ENCODE measurements at places on chromosomes 11 and 22.

DNA sequence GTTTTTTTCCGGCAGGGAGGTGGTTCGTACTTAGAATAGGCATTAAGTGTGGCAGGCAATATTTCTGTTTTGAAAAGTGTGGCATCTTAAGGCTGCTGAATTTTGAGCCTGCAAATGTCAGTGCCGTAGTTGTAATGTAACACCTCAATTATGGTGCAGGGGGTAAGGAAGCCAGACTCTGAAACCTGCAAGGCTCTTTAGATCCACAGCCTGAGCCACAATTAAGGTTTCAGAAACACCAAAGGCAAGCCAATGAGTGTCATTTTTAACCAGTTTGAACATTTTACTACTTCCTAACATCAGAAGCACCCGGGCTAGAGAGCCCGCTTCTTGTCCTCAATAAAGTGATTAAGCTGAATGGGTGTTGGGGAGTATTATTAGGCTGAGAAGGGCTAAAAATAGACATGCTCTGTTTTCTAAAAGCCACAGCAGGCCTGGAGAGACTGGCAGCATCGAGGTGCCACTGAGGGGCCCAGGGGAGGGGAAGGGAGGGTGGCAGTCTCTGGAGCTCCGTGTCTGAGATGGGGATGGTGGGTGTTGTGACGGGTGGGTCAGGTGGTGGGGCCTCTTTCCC is 113.4 kb downstream of the ZBTB16 start:
- no peak for DNase-seq

DNA sequence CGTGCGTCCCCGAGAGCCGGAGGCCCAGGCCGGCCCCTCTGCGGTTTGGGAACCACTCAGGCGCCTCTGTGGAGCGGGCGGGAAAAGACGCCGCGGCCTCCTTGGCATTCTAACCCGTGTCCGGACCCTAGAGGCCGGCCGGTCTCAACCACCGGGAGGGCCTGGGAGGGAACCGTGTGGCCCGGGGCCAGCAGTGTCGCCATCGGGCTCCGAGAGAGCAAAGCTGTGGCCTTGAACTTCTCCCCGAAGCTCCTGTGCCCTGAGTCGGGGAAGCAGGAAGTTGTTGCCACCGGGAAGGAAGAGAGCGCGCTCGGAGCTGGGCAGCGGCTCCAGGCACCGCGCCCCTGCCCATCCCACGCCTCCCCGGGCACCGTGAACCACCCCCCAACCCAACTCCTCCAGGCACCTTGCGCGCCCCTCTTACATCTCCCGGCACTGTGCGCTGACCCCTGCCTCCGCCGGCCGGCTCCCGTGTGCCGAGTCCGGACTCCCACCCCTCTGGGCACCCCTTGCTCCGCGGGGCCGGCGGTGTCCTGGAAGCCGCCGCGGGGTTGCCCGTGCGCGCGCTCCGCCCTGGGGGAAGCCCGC is 80.0 kb upstream of the PPARA start:
- DNase-seq = no peak

GRCh38 chr11:72512956-72513355 is 78.6 kb upstream of the CLPB start:
- no peak for DNase-seq

- DNase-seq = no peak
Observed at GRCh38 chr22:22048318-22048942, 65.8 kb upstream of the TOP3B start.

DNA sequence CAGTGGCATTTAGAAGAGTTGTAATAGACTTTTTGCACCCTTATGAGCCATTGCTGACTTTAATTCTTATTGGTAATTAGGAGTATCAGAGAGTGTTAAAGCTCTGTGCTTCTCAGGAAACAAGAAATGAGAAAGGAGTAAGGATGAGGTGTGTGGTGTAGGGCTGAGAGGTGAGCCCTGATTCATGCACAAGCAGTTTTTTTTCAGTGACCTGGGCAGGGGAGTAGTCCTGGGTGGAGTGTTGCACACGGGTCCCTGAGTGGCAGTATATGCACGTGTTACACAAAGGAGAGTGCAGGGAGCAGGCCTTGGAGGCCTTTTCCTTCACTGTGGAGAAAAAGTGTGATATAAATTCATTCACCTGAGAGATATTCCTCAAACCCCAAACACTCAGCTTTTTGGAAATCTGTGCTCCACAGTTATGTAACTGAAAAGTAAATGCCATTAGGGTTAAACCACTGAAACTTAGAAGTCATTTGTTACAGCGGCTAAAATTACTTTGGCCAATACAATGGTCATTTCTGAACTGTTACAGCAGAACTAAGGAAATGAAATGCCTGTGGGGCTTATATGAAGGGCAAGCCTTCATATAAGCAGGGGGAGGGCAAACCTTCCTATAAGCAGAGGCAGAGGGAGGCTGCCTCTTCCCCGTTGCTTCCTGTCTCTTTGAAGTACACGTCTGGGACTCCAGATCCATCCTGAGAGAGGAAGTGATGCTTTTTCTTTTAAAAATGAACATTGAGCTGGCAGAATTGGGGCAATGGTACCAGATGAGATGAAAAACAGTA is 62.6 kb upstream of the OLFML1 start:
- DNase-seq = no peak

- no peak for DNase-seq
Observed at GRCh38 chr11:16807306-16807705, 68.9 kb downstream of the C11orf58 start.

GRCh38 chr11:128301756-128302155 is 285.6 kb downstream of the ETS1 start:
- DNase-seq = no peak

- no peak for DNase-seq
Observed at GRCh38 chr11:78978831-78979230, 404.2 kb upstream of the NARS2 start.

GRCh38 chr11:103946793-103947545 is 89.5 kb upstream of the DDI1 start:
- no peak for DNase-seq

- DNase-seq = no peak
Observed at GRCh38 chr11:7581021-7581590, 67.3 kb downstream of the PPFIBP2 start.

GRCh38 chr11:2186669-2187279 is 15.2 kb upstream of the TH start:
- peak; percentile 25 for DNase-seq

GRCh38 chr22:26737262-26737661 is 79.9 kb downstream of the MIAT start:
- no peak for DNase-seq

DNA sequence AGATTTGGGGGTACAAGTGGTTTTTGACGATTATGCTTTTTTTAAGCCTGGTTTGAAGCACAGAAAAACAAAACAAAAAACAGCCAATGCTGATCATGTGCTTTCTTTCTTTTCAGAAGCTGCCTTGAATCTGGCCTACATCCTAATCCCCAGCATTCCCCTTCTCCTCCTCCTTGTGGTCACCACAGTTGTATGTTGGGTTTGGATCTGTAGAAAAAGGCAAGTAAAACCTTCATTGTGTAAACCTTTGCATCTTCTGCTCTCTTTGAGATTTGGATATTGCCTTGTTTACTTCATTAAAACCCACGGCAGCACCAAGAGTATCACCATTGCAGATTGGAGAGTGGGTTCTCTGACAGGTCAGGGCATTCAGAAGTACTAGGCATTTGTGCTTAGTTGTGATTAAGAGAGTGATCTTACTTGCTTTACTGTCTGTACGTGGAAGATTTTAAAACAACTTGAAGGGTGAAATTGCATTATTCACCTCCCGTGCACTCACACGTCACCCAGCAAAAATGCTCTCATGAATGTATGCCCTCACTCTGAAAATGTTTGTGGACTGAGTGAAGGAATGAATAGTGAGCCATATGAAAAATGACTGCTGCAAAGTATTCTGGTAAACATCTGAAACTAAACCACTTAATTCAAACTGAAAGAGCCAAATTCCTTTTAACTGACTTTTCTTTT is 17.0 kb downstream of the LAYN start:
- DNase-seq = no peak

- no peak for DNase-seq
Observed at GRCh38 chr11:36398231-36398953, 102.3 kb downstream of the PRR5L start.

GRCh38 chr22:31508536-31508935 is 12.2 kb downstream of the SFI1 start:
- no peak for DNase-seq

DNA sequence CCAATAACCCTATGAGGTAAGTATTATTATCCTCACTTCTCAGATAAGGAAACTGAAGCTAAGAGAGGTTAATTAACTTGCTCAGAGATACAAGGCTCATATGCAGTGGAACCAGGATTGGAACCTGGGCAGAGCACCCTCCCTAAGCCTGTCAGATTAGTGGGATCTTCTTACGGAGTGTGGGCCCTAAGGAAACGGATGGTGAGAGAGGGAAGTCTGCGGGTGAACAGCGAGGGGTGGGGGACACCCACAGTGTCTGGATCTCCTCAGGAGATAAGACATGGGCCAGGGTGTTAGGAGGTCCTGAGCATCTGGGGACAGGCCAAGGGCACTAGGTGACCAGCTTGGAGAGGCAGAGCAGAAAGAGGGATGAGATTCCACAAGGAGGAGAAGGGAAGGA is 376.0 kb downstream of the CADM1 start:
- DNase-seq = no peak

- DNase-seq = no peak
Observed at GRCh38 chr11:128236506-128237498, 350.6 kb downstream of the ETS1 start.

DNA sequence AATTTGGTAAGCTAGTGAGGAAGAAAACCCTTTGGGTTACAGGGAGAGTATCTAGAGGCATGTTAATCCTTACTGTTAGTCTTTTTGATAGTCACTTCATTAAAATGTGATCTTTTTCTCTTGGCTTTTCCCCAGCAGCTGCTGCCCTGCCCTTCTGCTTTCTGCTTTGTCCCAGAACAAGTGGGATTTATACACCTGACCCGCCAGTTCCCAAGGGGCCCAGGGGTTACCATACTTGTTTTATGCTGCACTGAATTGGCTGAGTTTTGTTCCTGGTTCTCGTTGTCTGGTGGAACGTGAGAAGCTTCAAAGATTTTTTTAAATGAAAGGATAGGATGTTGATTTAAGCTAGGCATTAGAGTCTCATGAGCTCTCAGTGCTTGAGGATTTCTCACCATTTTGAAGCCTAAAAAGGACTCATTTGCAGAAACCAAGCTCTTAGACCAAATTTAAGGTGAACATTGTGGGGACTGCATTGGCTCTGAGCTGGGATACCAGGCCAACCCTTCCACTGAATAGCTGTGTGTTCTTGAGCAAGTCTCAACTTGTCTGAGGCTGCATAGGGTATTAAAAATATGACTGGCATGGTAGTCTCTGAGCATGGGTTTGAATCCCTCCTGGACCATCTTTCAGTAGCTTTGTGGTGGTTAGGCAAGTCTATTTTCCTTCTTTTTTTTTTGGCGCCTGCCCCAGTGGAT is 6.6 kb downstream of the LIMK2 start:
- DNase-seq = no peak

DNA sequence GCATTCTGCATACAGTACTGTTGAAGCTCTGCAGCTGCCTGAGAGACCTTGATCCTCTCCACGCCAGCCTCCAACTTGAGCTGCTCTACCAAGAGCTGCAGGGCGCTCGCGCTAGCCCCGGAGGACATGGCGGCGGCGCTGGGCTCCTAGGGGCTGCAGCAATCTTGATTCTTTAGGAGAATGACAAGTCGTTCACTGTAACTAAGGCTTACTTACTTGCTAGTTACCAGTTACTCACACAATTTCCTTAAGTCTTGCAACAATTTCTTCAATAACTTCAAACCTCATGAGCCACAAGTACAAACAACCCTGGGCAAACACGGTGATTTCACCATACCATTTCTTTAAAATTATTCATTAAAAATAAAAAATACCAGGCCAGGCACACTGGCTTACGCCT is 21.9 kb downstream of the SBF2 start:
- DNase-seq = no peak

GRCh38 chr11:11148104-11148509 is 204.9 kb downstream of the CSNK2A3 start:
- DNase-seq = no peak

GRCh38 chr11:118910309-118911112 is 15.2 kb downstream of the BCL9L start:
- peak; percentile 59 for DNase-seq

- DNase-seq = no peak
Observed at GRCh38 chr11:47616726-47617416, 22.7 kb upstream of the C1QTNF4 start.

- DNase-seq = no peak
Observed at GRCh38 chr11:1152316-1153104, 5.2 kb upstream of the MUC5AC start.

- DNase-seq = no peak
Observed at GRCh38 chr11:2401436-2401984, 960 bp downstream of the TSSC4 start.

DNA sequence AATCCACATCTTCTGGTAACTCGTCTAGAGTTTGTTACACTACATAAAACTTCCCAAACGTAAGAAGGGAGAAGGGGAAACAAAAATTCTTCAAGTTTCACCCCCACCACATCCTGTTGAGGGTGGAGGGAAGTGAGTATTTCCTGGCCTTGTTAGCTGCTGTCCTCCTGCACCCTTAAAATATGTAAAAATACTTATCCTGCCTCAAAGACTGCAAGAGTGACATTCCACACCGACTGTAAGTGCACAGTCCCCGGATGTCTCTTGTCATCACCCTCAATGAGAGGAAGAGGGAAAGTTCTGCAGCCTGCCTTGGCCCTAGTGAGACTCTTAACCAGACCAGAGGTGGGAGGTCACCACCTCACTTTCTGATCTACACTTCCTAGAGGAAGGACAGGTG is 3.3 kb downstream of the TMEM121B start:
- no peak for DNase-seq

GRCh38 chr22:38868286-38868721 is 3.7 kb downstream of the CBX6 start:
- no peak for DNase-seq

DNA sequence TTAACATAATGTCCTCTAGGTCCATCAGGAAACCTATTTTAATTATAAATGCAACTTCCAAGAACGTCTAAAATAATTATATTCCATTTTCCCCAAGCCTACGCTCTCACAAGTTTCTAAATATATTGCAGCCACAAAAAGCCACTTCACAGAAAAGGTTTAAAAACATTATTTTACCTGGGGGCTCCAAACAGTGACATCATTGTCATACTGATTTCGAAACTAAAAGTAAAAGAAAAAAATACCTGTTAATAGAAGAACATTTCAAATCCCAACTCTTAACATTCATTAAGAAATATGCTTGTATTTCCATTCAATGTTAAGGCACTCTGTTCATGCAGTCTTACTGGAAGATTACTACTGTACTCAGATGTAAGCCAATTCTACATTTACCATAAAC is 1.4 kb downstream of the PSMA1 start:
- no peak for DNase-seq

DNA sequence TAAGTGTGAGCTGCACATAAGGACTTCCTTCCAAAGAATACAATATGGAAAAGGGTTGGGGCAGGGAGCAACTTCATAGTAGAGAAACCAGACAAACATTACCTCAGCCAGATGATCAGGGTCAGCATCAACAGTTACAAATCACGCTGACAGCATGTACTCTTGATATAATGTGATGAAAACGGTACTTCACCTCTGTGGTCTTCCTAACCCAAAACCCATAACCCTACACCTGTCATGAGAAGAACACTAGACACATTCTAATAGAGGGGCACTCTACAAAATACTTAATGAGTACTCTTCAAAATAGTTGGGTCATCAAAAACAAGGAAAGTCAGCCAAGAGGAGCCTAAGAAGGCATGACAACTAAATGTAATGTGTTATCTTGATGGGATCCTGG is 43.9 kb downstream of the RRAS2 start:
- no peak for DNase-seq
